NCI-H460 (cell line): ENCODE measurements at places on chromosomes 7 and 10.

DNA sequence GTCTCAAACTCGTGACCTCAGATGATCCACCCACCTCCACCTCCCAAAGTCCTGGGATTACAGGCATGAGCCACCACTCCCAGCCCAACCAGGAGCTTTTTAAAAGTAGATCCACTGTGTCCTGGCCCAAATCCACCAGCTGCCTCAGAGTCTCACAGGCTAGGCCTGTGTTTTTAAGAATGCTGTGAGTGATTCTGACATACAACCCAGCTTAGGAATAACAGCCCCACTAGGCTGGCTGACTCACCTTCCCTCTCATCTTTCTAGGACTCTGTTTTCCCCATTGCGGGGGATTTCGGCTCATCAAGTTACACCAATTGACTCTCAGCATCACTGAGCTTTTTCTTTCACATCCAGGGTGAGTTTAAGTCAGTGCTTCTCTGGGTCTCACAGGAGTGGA, 207.6 kb downstream of the SKIDA1 start:
- no peak for DNase-seq

DNA sequence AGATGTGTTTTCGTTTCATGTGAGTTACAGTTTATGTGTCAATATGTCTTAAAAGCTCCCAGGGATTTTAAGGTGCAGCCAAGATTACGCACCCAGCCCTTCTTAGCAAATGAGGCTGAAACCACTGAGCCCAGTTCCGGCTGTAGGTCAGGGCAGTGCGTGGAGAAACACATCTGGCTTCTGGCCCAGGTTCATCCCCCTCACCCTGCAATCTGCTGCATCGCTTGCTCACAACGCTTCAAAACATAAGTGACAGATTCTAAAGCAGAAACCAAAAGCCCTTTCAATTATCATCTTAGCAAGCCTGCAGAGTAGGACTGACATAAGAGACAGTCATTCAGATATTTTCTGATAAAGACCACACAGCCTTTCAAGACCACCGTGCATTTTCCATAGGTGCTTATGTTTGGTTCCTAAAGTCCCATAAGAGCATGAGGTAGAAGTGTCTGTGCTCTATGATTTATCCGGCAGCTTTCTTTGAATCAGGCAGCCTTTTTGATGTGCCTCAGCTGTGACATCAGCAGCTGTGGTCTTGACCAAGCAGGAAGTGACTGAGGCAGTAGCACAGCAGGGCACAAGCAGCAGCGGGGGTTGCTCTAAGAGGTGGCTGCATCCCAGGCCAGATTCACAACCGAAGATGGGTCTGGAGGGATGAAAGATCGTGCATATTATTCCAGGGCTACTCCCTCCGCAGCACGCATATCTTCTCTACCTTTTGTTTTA, 72.1 kb upstream of the LYZL2 start:
- DNase-seq: peak; percentile 17

DNA sequence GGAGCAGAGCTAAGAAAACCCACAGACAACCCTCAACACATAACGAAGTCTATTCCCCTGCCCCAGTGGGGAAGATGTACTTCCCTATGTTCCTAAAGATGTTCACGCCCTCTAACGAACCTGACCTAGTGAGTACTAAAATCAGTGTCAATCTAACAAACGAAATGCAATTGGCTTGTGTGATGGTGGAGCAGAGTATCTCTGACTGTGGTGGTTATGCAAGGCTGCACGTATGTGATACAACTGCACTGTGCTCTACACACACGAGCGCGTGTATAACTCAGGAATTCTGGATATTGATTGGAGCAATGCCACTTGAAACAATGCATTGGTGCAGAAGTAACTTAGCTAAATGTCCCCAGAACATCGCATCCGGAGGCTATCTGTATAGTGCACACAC, 1.3 kb downstream of the ANKRD16 start:
- no peak for DNase-seq

DNA sequence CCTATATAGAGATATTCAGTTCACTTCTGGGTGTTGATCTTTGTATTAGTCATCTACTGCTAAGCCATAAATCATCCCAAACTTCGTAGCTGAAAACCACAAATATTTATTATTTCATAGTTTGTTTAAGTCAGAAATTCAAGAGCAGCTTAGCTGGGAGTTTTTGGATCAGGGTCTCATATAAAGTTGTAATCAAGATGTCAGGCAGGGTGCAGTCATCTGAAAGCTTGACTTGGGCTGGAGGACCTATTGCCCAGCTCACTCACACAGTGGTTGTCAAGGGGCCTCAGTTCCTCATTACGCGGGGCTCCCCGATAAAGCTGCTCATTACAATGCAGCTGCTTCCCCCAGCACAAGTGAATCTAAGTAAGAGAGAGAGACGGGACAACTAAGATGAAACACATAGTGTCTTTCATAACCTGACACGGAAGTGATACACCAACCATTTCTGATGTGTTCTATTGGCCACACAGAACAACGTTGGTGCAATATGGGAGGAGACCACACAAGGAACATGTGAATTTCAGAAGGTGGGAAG, 15.7 kb downstream of the PPP1R3C start:
- peak; percentile 70 for DNase-seq

GRCh38 chr10:5485290-5485689, 14.1 kb downstream of the CALML5 start:
- DNase-seq: no peak

DNA sequence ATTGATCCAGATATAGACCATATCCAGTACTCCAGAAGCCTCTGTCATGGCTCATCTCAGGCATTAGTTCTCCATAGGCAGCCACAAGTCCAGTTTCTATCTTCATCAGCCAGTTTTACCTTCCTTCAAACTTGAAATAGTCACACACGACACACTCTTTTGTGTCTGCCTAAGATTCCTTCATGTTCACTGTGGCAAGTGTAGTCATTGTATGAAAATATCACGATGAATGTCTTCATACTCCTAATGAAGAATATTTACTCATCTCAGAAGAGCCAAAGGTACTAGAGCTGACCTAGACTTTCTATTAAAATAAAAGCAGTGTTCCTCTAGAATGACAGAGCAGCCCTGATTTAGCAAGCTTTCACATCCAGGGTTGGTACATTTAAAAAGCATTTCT, 230.7 kb downstream of the SNX13 start:
- DNase-seq: no peak

DNA sequence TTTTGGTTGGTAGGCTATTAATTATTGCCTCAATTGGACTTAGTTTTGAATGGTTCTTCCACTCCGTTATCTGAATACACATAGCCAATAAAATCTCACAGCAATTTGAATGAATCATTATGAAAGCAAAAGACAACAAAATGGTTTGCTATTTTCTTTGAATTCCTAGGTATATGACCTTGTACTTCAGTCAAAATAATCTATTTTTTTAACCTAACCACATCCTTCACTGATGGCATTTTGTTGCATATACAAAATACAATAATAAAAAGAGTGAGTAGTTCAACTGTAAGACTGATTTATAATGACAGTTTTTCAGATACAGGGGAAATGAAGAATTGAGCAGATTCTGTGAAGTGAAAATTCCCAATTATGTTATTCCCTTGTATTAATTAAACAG, 433.1 kb downstream of the HTR7 start:
- no peak for DNase-seq

DNA sequence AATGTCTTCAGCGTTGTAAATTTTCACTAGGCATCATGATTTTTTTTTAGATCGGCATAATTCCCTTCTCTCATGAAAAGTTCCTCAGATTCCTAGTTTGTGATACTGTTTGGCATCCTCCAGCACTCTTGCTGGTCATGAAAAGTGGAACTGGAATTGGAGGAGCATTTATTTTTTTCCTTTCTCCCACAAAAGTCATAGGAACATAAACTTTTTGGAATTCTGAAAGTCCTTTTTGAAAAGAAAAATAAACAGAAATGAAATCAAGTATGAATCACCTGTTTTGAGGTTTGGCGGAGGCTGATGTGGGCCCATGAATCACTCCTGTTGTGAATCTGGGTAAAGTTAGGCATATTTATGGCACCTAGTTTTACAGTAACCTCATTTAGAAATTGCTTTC, 17.7 kb downstream of the CACNB2 start:
- DNase-seq: no peak

DNA sequence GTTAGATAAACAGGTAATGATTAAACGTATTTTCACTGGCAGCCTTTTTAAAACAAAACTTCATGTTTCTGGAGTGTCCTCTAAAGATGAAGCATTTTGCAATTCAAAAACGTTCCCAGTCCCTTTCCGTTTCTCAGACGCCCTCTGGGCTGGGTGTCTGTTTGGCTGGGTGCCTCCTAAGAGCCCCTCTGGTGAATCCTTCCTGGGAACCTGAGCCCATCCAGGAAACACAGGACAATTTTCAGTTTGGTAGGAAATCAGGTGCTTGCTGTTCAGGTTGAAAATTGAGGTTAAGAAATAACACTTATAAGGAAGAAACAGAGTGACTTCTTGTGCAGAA, 76.7 kb downstream of the CHN2 start:
- no peak for DNase-seq

DNA sequence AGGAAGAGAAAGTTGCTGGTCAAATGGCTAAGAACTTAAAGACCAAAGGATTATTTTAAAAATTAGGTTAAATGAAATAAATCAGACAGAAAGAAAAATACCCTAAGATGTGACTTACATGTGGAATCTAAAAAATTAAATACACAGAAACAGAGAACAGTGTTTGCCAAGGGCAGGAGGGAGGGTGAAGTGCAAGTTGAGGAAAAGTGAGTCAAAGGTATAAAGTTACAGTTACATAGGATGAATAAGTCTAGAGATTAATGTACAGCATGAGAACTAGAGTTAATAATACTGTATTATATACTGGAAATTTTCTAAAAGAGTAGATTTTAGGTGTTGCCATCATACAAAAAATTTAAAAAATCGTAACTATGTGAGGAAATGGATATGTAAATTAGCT, 146.3 kb downstream of the MDFIC start:
- DNase-seq: no peak

GRCh38 chr7:50411332-50411731, 38.8 kb downstream of the FIGNL1 start:
- DNase-seq: no peak

- no peak for DNase-seq
Measured at GRCh38 chr10:84375881-84376280, 47.5 kb downstream of the CCSER2 start.

- DNase-seq: no peak
Measured at GRCh38 chr7:68133045-68133444, 1136.4 kb downstream of the TYW1 start.

- no peak for DNase-seq
Measured at GRCh38 chr7:129887865-129888264, 64.9 kb downstream of the UBE2H start.

- no peak for DNase-seq
Measured at GRCh38 chr10:103543617-103544525, 50.4 kb downstream of the NEURL1 start.

GRCh38 chr7:45506059-45506458, 68.1 kb upstream of the ADCY1 start:
- DNase-seq: no peak

DNA sequence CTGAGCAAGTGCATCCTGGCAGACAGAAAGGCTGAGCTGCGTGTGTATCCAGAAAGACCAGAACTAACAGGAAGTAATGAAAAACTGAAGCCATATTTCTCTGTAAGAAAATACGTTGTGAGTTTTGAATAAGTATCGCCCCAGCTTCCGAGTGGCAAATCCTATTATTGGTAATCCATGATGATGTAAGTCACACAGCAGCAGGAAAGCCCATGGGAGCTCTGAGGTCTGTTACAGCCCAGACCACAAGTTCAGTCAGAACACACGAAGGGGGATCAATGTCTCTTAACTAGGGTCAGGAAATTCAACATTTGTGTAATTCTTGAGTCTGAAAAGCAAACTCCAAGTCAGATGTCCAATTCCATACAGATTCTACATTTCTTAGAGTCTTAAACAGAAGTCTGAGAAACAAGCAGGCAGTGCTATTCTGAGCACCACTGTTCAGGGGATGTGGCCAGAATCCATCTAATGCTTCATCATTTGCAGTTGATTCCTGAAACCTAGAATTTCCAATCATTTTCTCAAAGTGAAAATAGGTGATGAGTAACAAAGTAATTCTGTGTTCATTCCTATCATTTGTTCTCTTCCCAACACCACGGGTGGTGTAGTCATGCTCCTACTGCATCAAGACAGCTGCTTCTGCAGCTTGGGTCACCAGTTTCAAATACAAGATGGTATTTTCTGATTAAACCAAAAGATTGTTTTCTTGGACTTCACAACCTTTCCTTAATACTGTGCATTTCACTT, at the start of gene LRIT2:
Gene LRIT2 (minus strand): TSS at position 118 of the 747 bp plus-strand sequence. CDS start 24 bp downstream, at position 94.
- no peak for DNase-seq

DNA sequence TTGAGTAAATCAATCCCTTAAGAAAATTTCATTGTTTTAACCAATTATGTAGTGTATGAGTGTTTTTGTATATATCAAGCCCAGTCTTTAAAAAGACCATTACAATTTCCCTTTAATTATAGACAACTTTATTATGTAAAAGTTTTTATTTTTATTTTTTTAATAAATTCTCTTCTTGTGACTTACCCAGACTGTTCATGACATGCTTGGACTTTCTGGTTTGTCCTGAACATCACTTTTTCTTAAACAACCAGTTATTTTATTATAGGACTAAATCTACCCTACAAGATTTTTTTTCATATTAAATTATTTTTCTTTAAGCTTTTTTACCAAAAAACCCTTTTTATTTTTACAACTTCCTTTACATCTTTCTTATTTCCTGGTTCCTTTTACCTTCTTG, 410.4 kb downstream of the ATRNL1 start:
- no peak for DNase-seq

GRCh38 chr7:1341361-1342089, 108.9 kb downstream of the UNCX start:
- DNase-seq: no peak

DNA sequence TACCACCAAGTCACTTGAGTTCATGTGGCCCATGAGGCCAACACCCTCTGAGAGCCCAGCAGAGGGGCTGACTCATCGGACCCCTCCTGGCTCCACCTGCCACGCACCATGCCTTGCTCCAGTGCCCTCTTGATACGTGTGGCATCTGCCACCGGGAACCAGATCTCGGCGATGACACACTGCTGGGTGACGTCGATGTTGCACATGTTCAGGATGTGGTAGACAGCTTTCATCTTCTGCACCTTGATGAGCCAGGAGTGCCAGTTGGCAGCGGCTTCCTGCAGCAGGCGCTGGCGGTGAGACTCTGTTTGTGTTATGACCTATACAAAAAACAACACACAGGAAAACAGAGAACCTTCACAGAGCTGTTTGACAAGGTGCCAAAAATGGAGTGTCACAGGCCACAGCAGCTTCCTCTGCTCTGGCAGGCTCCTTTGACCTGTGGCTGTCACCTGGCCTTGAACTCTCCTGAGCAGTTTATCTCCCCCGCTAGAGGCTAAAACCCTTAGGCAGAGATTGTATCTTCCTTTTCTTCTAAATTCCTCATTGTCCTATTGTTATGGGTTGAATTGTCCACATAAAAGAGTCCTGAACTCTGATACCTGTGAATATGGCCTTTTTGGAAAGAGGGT, 45.2 kb upstream of the TMEM213 start:
- no peak for DNase-seq

DNA sequence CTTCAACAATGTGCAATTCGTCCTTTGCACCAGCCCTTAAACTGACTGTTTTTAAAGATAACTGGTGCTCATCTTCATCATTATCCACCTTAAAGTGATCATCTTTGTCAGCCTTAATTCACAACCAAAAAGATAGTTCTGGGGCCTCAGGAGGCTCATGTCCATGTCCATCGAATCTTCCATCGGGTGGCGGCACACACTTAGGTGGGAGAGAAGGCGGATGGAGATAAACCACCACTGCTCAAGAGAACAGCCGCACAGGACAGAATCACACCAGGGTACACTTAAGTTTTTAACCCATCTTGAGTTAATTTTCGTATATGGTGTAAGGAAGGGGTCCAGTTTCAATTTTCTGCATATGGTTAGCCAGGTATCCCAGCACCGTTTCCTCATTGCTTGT, 24.8 kb downstream of the OIT3 start:
- no peak for DNase-seq

GRCh38 chr10:69406302-69406811, 10.4 kb downstream of the TACR2 start:
- no peak for DNase-seq
